ENCODE measurements at places on chromosomes 6 and 20.

GRCh38 chr6:100484474-100484873 is 19.8 kb upstream of the SIM1 start:
- no peak for DNase-seq

- no peak for DNase-seq
Measured at GRCh38 chr6:25950297-25950696, 12.3 kb upstream of the TRIM38 start.

DNA sequence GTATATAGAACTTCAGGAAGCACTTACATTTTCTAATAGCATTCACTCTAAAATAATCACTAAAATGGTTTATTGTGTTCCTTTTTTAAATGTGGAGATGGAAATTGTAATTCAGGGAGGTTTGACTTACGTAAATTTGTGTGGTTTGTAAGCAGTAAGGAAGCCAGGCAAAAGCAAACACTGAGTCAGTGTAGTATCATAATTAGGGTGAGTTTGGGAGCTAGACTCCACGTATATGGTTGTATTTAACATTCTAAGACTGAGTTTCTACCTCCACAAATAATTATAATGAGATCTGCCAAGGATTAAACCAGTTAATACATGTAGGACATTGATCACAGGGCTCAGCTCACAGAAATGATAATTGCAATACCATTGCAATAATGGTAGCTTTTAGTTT is 425.5 kb downstream of the CBLN4 start:
- no peak for DNase-seq

DNA sequence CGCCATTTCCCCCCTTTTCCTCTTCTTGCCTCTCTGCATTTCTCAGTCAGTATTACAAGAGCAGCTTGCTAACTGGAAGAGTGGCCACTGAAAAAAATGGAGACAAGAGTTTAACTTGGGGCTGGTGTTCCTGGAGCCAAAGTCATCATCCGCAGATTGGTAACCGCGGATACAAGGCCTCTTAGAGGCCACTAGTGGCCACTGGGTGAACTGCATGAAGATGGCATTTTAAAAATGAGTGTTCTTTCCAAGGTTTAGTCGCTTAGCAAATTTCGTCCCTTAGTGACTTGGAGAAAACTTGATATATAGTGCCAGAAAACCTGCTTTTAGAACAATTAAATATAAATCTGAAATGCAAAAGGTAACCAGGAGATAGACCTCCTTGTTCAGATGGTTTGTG is 4.8 kb downstream of the F13A1 start:
- DNase-seq = peak; percentile 8

GRCh38 chr20:32418376-32418775 is 60.2 kb downstream of the ASXL1 start:
- DNase-seq = no peak

GRCh38 chr20:8328189-8328588 is 196.1 kb downstream of the PLCB1 start:
- no peak for DNase-seq

Measured in A172 (cell line).